ENCODE measurements at places on chromosomes 5 and 9. TPM values are rescaled to one million over a fixed set of nuclear protein-coding genes. Genes with fewer than 3 reads are reported as not detected.

The SAXO1 gene
- total RNA-seq = 1.8 TPM

The SOX30 gene
- total RNA-seq = not detected

The KIF24 gene
- 1.1 TPM for total RNA-seq

The ANKRD55 gene
- total RNA-seq = not detected

The SNX18 gene
- total RNA-seq = 174 TPM

The IL33 gene
- total RNA-seq = 69.7 TPM

- H3K27ac ChIP-seq = no peak overlapping the region
- H3K27me3 ChIP-seq = no peaks in the 10 kb centered on the region
- no peak overlapping the region for H3K4me3 ChIP-seq
- no peaks in the 10 kb centered on the region for H3K4me1 ChIP-seq
- no peaks in the 10 kb centered on the region for H3K36me3 ChIP-seq
These were observed 1300.1 kb upstream of the ACO1 start for GRCh38 chr9:31084350-31084749.

GRCh38 chr5:125210242-125210947 lies 464.0 kb upstream of the ZNF608 start:
- H3K27ac ChIP-seq = no peak overlapping the region
- H3K4me1 ChIP-seq = no peaks in the 10 kb centered on the region
- no peak overlapping the region for H3K4me3 ChIP-seq
- no peaks in the 10 kb centered on the region for H3K36me3 ChIP-seq
- no peaks in the 10 kb centered on the region for H3K27me3 ChIP-seq
- DNase-seq = no peak

DNA sequence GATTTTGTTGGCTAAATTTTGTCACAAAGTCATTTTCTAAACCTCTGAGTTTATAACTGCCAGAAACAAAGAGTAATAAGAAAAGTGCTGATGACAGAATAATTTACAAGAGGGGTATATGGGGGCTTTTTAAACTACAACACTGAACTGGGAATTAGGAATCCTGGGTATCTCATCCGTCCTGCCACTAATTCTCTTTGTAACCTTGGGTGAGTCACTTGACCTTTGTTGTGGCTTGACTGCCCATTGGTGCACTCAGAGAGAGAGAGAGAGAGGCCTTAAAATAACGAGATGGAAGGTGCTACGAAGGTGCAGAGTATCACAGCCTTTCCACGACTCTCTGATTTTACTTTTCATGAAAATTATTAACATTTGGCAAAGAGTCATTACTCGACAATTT lies 130.3 kb upstream of the CNTLN start:
- no peaks in the 10 kb centered on the region for H3K27me3 ChIP-seq
- no peak for DNase-seq
- no peak overlapping the region for H3K4me3 ChIP-seq
- no peak overlapping the region for H3K27ac ChIP-seq

- H3K27me3 ChIP-seq = no peaks in the 10 kb centered on the region
- H3K4me3 ChIP-seq = no peak overlapping the region
- no peak overlapping the region for H3K27ac ChIP-seq
- H3K36me3 ChIP-seq = no peaks in the 10 kb centered on the region
These were observed 80.0 kb upstream of the C9orf72 start for GRCh38 chr9:27653246-27653645.

- peak overlapping the region; percentile 96 for H3K27ac ChIP-seq
- no peaks in the 10 kb centered on the region for H3K27me3 ChIP-seq
- H3K4me3 ChIP-seq = peak overlapping the region; percentile 87
- H3K4me1 ChIP-seq = peaks cover 6% of the 10 kb centered on the region
- H3K36me3 ChIP-seq = no peaks in the 10 kb centered on the region
These were observed 3.2 kb upstream of the NR4A3 start for GRCh38 chr9:99818500-99818899.

GRCh38 chr5:66891184-66891925 lies 295.2 kb downstream of the MAST4 start:
- DNase-seq = no peak
- no peaks in the 10 kb centered on the region for H3K4me1 ChIP-seq
- H3K36me3 ChIP-seq = no peaks in the 10 kb centered on the region
- H3K27ac ChIP-seq = no peak overlapping the region

DNA sequence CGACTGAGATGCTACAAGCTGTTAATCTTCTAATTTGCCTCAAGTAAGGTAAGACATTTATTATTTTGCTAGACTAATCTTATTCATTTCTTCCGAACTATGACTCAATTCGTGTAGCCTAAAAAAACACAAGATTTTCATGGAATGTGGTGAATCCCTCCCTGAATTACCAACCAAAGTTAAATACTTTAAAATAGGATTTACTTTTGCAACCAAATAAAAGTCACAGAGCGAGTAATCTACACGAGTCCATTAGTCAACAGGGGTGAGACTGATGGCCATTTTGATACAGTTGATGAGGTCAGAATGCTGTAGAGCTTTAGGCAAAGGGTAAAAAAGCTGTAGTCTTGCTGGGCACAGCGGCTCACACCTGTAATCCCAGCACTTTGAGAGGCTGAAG lies 13.1 kb upstream of the BNC2 start:
- no peak overlapping the region for H3K4me3 ChIP-seq
- no peaks in the 10 kb centered on the region for H3K27me3 ChIP-seq
- no peak overlapping the region for H3K27ac ChIP-seq
- no peak for DNase-seq
- H3K4me1 ChIP-seq = no peaks in the 10 kb centered on the region

- DNase-seq = no peak
- no peaks in the 10 kb centered on the region for H3K36me3 ChIP-seq
- H3K27ac ChIP-seq = no peak overlapping the region
These were observed 3.9 kb upstream of the TAL2 start for GRCh38 chr9:105658351-105658750.

DNA sequence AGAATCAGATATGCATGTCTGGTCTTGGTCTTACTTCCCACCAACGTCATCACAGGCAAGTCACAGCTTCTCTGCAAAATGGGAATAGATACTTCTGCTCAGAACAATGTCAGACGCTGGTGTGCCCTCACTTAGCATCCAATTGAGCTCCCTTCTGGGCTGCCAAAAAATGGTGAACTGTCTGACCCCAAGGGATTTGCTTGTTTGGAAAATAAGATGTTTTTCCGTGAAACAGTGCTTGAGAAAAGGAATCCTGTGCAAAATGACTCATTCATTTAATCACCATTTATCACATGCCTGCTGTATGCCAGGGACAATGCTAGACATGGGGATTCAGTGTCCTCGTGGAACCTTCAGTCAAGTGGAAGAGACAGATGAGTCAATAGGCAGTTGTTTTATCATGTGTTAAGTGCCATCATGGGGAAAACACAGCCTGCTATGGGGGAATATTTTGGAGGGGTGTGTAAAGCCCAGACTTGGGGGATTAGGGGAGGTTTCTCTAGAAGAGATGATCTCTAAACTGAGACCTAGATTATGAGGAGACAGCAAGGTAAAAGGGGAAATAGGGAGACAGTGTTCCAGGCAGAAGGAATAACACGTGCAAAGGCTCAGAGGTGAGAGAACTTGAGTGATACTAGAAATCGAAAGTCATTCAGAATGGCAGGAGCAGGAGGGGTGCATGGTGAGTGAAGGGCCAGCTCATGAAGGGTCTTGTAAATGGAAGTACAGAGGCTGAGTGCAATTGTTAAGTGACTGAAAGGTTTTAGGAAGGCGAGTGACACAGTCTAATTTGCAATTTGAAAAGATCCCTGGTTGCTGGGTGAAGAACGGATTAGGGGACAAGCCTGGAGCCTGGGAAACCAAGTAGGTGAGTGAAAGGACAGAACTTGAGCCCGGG lies 3.9 kb downstream of the NIPAL4 start:
- no peaks in the 10 kb centered on the region for H3K36me3 ChIP-seq
- H3K27me3 ChIP-seq = no peaks in the 10 kb centered on the region
- peaks cover 4% of the 10 kb centered on the region for H3K4me1 ChIP-seq
- H3K27ac ChIP-seq = no peak overlapping the region

- peaks cover 24% of the 10 kb centered on the region for H3K4me1 ChIP-seq
- H3K36me3 ChIP-seq = no peaks in the 10 kb centered on the region
- H3K4me3 ChIP-seq = peak overlapping the region; percentile 6
- DNase-seq = peak; percentile 10
These were observed 114.8 kb downstream of the TLE4 start for GRCh38 chr9:79686381-79687130.

DNA sequence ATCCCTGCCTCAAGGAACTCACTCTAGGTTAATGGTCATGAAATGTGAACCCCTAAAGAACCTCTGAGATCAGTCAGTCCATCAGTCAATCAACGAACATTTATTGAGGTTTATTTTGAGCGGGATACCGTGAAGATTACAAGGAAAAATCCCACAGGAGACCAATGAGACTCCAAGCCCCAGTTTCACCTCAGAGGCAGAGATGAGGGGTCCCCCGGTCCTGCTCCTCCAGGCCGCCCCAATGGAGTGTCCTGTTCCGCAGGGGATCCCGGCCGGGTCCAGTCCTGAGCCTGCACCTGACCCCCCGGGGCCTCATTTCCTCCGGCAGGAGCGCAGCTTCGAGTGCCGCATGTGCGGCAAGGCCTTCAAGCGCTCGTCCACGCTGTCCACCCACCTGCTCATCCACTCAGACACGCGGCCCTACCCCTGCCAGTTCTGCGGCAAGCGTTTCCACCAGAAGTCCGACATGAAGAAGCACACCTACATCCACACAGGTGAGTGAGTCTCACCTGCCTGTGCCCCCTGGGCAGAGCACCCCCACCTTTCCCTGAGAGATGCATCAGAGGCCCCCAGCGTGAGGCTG lies 11.0 kb downstream of the GFI1B start:
- no peak overlapping the region for H3K27ac ChIP-seq
- no peak overlapping the region for H3K4me3 ChIP-seq
- H3K4me1 ChIP-seq = no peaks in the 10 kb centered on the region
- no peaks in the 10 kb centered on the region for H3K27me3 ChIP-seq

DNA sequence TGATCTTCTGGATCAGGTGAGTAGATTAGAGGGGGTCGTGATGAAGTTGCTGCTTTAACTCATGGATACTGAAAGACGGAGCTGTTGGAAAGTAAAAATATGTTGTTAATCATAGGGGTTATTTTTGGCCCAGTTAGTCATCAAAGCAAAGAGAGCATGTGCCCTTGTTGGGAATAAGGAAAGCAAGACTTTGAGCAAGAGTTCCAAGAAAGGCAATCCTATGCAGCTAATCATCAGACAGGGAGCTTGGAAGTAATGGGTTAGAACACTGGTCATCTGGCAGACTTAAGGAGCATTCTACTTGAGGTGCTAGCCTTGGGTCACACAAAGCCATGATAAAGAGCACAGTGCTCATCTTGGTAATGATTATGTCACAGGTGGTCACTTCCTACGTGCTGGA lies 18.3 kb downstream of the ASPN start:
- H3K36me3 ChIP-seq = peaks cover 13% of the 10 kb centered on the region
- DNase-seq = no peak
- peak overlapping the region; percentile 92 for H3K27ac ChIP-seq
- peak overlapping the region; percentile 16 for H3K4me3 ChIP-seq
- peaks cover 15% of the 10 kb centered on the region for H3K4me1 ChIP-seq

GRCh38 chr5:58188262-58188651 lies 271.6 kb downstream of the PLK2 start:
- peaks cover 4% of the 10 kb centered on the region for H3K4me1 ChIP-seq
- DNase-seq = no peak
- H3K27ac ChIP-seq = no peak overlapping the region
- no peaks in the 10 kb centered on the region for H3K36me3 ChIP-seq
- no peaks in the 10 kb centered on the region for H3K27me3 ChIP-seq
- no peak overlapping the region for H3K4me3 ChIP-seq

DNA sequence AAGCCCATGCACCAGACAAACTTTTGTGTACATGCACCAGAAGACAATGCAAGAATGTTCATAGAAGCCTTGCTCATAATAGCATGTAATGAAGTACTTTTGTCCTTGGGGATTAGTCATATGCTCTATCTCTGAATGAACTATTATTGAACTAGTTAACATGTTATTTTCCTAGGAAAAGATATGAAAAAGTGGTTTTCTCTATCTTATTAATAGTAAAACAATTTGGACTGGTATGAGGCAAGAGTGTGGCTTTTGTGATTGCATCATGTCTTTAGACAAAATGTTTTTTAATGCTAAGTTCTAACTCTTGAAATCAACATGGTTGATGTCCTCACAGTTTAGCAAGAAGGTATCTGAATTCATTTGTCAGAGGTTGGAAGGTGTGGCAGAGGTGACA lies 55.7 kb upstream of the SPDL1 start:
- H3K4me3 ChIP-seq = no peak overlapping the region
- DNase-seq = no peak
- H3K27me3 ChIP-seq = no peaks in the 10 kb centered on the region
- no peaks in the 10 kb centered on the region for H3K36me3 ChIP-seq
- H3K4me1 ChIP-seq = no peaks in the 10 kb centered on the region
- no peak overlapping the region for H3K27ac ChIP-seq

DNA sequence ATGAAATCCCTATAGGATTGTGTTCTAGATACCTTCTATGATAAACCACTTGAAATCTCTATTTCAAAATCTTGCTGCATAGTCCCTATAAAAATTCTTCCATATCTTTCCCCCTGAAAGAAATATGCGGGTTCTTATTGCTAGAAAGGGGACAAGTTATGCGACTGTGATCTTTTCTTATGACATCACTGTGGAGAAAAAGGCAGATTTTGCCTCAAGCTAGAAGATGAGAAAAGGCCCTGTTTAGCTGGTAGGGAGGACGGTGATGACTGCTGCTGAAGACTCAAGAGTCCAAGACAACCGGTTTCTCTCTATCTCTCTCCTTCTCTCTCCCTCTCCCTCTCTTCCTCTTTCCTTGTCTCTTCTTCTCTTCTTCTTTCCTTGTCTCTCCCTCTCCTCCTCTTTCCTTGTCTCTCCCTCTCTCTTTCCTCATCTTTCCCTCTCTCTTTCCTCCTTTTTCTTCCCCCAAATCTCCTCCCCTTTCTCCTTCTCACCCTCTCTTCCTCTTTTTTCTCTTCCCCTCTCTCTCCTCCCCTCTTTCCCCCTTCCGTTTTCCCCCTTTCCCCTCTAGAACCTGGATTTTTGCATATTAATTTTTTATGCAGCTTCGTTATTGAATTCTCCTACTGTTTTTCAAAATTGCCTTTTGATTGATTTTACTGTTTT lies 5.3 kb downstream of the OR2S2 start:
- H3K4me1 ChIP-seq = no peaks in the 10 kb centered on the region
- no peaks in the 10 kb centered on the region for H3K27me3 ChIP-seq
- DNase-seq = no peak
- H3K4me3 ChIP-seq = no peak overlapping the region

DNA sequence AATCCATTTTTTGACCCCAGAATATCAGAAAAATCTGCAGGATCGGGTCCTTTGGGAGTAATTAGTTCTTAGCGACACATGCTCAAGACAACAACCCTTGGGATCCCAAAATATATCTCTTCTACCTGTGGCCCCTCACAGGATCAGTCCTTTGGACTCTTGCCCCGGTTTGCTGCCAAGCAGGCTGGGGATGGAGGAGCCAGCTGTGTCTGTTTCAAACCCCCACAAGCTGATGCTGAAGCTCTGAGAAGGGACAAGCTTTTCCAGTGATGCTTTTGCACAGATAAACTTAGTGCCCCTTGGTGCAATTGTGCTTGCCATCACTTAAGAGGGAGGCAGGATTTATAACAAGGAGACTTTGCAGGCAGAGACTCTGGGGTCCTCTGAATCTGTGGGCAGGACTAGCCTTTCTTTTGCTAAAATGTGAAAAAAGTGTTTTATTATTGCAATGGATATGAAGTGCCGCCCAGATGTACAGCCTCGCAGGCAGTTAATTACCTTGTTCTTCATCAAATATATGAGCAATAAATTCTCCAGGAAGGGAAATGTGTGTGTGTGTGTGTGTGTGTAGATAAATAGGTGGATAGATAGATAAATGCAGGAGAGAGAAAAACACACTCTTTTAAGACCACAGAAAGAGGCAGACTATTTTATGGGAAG lies 9.6 kb upstream of the LHX2 start:
- H3K4me1 ChIP-seq = peaks cover 3% of the 10 kb centered on the region
- H3K36me3 ChIP-seq = no peaks in the 10 kb centered on the region
- peaks cover 44% of the 10 kb centered on the region for H3K27me3 ChIP-seq
- no peak for DNase-seq

Measured in thoracic aorta (tissue), 2 donors.